Stimulated activated naive CD8-positive, alpha-beta T cell treated with anti-CD3 and anti-CD28 coated beads, Interleukin-15, Interleukin-2, amounts not matched to agents 100 U/mL and 50 U/mL, for 24 hours (primary cell): ENCODE measurements at places on chromosomes 11 and 22.
A peak's percentile ranks its signal among the peaks of the same experiment; 100 is the strongest.

GRCh38 chr11:93626038-93626437 is 35.4 kb upstream of the CEP295 start:
- DNase-seq: no peak

- DNase-seq: no peak
Measured at GRCh38 chr11:112658431-112658878, 302.8 kb upstream of the NCAM1 start.

DNA sequence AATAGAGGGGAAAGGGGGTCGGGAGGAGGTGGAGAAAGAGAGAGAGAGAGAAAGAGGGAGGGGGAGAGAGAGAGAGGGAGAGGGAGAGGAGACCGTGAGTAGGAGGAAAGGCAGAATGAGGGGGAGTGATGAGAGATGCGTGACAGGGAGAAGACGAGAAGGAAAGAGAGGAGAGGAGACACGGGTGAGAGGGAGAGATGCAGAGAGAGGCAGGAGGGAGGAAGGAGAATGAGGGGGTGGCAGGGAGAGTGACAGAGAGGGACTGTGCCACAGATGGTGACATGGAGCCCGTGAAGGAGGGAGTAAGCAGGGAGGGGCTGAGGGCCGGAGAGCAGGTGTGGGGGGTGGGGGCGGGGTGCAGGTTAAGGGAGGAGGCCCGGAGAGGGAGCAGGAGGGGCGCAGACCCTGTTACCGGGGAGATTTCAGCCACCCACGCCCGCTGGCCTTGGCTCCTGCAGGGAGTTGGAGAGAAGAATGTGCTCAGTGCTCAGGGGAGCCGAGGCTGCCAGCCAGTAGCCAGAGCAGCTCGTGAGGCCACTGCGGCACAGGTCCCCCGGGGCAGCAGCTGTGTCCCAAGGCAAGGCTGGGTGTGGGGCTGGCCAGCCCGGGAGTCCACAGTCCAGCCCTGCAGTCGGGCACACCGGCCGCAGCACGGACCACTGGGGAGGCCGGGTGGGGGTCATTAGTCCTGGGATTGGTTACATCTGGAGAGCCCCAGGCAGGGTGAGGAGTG is at the start of gene SSTR3:
Gene SSTR3, minus strand, starts transcription at position 304 of the 733 bp plus-strand sequence. CDS start 4,674 bp downstream, outside the sequence.
- no peak for DNase-seq

GRCh38 chr11:119034813-119035212 is 4.1 kb upstream of the SLC37A4 start:
- no peak for DNase-seq

DNA sequence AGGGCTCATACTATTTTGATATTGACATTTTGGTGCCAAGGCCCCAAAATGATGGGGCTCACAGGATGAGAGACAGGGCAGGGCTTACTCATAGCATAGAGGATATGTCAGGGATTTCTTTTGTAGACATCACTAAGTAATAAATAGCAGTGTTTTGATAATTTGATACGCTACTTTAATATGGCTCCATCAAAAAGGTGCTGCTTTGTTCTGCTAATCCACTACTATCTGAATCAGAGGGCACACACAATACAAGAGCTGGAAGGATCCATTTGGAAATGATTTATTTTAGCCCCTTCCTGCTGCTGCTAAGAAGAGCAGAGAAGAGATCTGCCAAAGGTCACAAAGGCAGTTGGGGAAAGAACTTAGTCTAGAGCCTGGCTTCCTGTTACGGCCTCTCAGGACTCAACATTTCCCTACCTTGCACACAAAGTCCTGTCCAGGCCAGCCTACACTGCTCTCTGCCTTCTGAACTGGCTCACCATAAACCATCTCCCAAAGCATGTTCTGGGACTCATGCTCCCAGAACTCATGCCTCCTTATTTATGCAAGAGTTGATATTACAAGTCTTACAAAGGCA is 261.3 kb upstream of the ARHGAP20 start:
- no peak for DNase-seq

DNA sequence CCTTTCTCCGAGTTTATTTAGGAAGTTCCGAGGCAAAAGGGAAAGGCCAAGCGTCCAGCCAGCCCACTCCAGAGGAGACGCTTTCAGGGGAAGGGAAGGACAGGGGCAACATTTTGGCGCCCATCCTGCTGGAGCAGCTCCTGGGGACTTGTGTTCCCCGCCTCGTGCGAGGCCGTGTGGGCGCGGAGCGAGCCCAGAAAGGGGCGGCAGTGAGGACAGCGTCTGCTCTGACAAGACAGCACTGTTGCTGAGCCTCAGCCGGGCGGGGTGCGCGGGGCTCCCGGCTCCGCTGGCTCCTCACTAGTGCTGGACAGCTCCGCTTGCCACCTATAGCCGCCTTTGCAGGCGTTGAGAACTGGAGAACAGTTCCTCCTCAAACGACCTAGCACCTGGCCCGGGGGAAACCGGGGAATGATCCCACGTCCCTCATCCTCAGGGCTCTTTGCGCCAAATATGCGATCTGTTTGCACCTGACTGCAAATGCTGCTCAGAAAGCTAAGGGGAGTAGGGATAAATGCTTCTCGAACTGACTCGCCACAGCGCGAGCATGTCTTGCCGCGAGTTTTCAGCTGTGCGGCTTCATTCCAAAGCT is 722 bp upstream of the GUCY1A2 start:
- peak; percentile 7 for DNase-seq

GRCh38 chr22:43011079-43011478 is 3.9 kb downstream of the PACSIN2 start:
- DNase-seq: no peak

DNA sequence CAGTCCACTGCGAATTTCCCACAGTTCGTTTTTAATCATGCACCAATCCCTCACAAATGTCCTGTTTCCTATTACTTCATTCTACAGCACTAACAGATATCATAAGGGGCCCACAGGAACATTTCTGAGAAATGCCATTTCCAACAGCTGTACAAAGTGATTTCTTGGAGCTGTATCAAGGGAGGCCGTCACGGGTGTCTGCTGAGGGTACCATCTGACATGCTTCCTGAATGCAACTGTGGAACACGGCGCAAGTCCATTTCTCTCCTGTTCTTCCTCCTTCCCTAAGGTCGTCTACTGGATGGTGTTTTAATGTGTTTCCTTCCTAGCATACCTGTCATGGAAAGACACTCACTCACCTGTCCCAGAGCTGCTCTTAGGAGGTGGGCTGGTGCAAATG is 320.7 kb downstream of the LARGE1 start:
- no peak for DNase-seq

DNA sequence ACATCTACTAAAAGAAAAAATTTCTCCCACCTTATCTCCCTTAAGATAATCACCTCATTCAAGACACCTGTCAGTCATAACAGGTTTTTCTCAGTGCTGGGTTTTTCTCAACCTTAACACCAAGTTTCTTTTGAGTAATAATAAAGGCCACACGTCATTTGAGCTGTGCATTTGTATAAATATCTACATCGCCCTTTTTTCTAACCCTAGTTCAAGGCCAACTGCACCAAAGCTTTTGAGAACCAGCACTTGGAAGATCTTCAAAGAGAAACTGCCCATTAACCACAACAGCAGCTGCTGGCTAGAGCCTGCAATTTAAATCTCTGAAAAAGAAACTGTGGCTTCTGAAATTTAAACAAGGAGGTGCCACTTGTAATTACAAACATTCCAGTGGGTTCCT is 6.9 kb downstream of the CADM1 start:
- no peak for DNase-seq

DNA sequence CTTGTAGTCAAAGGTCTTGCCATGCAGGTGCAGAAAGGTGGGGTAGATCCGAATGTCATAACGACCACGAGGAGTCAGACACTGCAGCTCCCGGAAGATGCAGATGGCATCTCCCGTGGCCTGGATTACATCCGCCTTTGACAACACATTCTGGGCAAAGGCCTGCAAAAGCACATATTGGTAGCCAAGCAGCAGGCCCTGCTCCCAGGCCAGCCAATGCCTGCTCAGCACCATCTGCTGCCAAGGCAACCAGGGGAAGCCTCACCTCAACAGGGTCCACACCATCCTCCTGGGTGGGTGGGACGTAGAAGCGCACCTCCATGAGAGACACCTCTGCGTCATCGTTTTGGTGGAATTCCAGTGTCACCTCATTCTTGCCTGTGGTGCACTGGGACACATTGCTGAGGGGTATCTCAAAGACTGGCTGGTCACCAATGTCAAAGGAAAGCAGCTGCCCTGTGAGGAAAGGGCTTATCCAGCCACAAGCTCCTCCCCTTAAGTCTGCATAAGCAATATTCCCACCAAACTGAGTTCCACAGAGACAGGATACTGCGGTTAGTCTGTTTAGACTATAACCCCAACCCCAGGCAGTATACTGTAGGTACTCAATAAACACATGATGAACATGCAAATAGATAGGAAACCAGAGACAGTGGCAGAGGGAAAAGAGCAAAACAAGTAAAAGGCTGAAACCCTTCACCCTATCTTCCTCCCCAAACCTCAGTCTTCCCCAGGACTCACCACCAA is 2.8 kb downstream of the SSRP1 start:
- DNase-seq: no peak

DNA sequence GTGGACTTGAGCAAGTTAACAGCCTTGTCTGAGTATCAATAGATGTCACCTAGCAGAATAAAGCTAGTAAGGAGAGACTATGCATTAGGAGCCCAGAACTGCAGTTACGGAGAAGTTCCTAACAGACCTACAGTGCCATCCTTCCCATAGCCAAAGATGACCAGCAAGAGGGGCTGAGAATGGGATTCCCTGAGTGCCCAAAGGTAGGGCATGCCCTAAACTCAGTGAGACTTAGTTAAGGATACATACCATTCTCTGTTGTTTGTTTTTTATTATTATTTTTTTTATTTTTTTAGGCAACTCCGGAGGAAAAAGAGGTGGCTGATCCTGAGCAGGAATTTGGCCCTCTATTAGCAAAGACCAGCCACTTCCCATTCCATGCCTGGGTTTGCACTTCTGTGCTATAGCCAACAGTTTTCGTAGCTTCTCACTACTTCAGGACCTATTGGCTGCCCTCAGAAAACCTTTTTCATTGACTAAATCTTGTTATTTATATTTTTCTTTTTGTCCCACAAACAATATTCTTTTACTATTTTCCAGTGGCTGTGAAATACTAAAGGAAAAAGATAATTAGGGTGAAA is 33.3 kb upstream of the CCDC34 start:
- DNase-seq: no peak

GRCh38 chr11:115244296-115244695 is 259.9 kb downstream of the CADM1 start:
- no peak for DNase-seq

- DNase-seq: no peak
Measured at GRCh38 chr11:19392847-19393518, 152.2 kb upstream of the E2F8 start.

- DNase-seq: no peak
Measured at GRCh38 chr11:2358754-2359442, 18.2 kb upstream of the CD81 start.

DNA sequence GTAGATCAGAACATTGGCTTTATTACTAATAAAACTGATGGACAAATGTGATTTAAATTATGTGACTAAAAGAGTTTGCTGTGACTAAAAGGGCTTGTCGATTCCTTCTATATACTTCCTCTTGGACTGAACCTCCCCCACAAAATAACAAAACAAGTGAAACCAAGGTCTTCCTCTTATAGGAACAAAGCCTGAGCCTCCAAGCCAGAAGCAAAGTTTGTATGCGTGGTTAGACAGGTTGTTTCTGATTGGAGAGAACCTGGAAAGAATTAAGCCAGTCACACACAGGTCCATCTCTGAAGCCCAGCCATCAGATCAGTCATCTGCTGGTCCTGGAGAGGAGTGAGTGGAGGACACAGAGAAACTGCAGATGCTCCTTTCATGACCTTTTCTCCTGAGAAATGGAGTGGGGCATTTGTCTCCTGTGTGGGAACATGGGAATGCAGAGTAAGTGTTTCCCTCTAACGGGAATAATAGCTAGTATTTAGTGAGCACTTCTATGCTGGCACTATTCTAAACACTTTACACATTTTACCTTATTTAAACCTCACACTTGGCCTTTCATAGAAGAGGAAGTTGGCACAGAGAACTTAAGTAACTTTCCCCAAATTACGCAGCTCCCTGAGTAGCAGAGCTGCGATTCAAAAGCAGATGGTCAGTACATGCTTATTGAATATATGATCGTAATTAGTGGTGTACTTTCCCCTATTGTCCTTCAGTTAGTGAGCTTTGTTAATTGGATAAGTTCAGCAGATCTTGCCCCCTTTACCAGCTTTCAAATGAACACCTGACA is 77.1 kb downstream of the UVRAG start:
- no peak for DNase-seq

- no peak for DNase-seq
Measured at GRCh38 chr22:49431551-49431950, 396.1 kb downstream of the BRD1 start.

DNA sequence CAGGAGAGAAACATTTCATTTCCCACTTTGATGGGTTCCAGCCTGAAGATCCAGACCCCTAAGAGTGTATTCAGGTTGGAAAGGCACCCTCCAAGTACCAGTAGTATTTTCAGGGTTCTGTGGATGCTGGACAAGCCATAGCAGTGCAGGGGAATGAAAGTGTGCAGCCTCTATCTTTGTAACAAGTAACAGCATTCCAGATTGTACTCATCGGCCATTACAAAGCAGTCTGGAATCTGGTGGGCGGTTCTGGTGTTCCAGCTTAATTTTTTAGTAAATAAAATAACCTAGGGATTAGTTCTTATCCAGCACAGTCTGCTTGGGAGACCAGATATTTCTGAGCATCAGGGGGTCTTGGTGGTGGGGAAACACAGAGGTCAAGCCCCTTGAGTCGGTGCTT is 22.6 kb downstream of the APLNR start:
- no peak for DNase-seq

- no peak for DNase-seq
Measured at GRCh38 chr11:126996036-126996804, 4.3 kb downstream of the KIRREL3 start.

GRCh38 chr11:14001597-14001996 is 39.1 kb downstream of the SPON1 start:
- no peak for DNase-seq

DNA sequence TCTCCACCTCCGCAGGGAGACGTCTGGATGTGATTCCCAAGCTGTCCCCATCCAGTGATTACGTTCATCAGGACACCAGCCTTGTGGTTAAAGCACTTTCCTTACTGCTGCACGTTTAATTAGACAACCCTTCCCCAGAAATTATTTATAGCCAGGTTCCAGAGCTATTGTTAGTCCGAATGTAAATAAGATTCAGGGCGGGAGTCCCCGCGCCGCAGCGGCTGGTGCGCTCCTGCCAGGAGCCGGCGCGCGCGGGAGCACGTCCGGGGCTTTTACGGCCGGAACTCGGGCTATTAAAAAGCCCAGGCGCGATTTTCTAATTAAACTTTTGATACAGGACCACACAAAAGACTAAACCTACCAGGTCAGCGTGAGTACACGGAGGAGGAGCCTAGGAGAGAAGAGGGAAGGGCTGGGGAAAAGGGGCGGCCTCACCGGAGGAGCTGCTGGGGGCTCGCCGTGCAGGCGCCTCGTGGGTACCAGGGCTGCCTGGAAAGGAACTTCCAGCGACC is 538.3 kb downstream of the OPCML start:
- no peak for DNase-seq

GRCh38 chr22:28989484-28989883 is 72.1 kb downstream of the C22orf31 start:
- no peak for DNase-seq

- no peak for DNase-seq
Measured at GRCh38 chr11:17932472-17932871, 80.4 kb downstream of the SERGEF start.
